ENCODE measurements at places on chromosomes 12 and 14. TPM values are rescaled to one million over a fixed set of nuclear protein-coding genes. Genes with fewer than 3 reads are reported as not detected.

GRCh38 chr12:21456291-21456780 is 18.9 kb downstream of the PYROXD1 start:
- H3K27ac ChIP-seq: no peak overlapping the region
- no peaks in the 10 kb centered on the region for H3K27me3 ChIP-seq
- H3K4me1 ChIP-seq: peaks cover 5% of the 10 kb centered on the region
- no peak overlapping the region for H3K4me3 ChIP-seq
- no peak for DNase-seq

- no peak overlapping the region for H3K27ac ChIP-seq
- H3K36me3 ChIP-seq: no peaks in the 10 kb centered on the region
- no peaks in the 10 kb centered on the region for H3K4me1 ChIP-seq
- no peak overlapping the region for H3K4me3 ChIP-seq
These were observed 1.9 kb upstream of the GPR33 start for GRCh38 chr14:31489691-31490090.

DNA sequence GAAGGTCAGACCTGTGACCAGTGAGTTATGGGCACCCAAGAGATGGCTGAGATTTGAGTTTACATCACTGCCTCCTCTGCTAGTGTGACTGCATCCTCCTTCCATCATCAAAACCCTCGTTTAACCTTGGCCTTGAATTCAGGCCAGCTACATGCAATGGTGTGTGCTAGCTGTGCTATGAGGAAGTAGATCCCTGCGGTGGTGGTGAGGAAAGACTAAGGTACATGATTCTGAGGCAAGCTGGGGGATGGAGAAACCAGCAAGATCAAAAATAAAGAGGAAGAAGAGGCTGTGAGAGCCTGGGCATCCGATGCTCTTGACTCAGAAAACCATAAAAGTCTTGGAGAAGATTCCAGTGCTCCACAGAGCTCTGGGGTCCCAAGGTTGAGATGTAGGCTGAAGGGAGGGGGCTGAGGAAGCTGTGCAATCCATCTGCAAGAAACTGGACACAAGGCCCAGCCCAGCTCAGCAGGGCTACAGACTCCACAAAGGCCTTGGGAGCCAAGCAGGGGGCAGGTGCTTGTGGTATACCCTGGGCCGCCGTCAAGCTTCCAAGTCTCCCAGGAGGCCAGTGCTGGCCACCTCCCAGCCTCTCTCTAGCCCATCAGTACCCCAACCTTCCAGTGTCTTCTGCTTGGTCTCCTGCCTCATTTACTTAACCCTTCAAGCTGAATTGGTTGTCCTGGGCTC is 774.8 kb downstream of the VRK1 start:
- H3K4me1 ChIP-seq: no peaks in the 10 kb centered on the region
- H3K27me3 ChIP-seq: no peaks in the 10 kb centered on the region
- H3K36me3 ChIP-seq: no peaks in the 10 kb centered on the region

GRCh38 chr12:95248604-95249360 is 31.2 kb downstream of the VEZT start:
- peaks cover 51% of the 10 kb centered on the region for H3K4me1 ChIP-seq
- peaks cover 23% of the 10 kb centered on the region for H3K36me3 ChIP-seq
- no peak overlapping the region for H3K4me3 ChIP-seq
- H3K27ac ChIP-seq: peak overlapping the region; percentile 23
- DNase-seq: peak; percentile 54

GRCh38 chr12:26871985-26872384 is 39.0 kb upstream of the ITPR2 start:
- no peaks in the 10 kb centered on the region for H3K27me3 ChIP-seq
- no peak overlapping the region for H3K27ac ChIP-seq
- H3K36me3 ChIP-seq: no peaks in the 10 kb centered on the region
- no peak for DNase-seq
- no peak overlapping the region for H3K4me3 ChIP-seq

The TAS2R19 gene
- total RNA-seq: 5.2 TPM

The KRR1 gene
- total RNA-seq: 75.3 TPM

DNA sequence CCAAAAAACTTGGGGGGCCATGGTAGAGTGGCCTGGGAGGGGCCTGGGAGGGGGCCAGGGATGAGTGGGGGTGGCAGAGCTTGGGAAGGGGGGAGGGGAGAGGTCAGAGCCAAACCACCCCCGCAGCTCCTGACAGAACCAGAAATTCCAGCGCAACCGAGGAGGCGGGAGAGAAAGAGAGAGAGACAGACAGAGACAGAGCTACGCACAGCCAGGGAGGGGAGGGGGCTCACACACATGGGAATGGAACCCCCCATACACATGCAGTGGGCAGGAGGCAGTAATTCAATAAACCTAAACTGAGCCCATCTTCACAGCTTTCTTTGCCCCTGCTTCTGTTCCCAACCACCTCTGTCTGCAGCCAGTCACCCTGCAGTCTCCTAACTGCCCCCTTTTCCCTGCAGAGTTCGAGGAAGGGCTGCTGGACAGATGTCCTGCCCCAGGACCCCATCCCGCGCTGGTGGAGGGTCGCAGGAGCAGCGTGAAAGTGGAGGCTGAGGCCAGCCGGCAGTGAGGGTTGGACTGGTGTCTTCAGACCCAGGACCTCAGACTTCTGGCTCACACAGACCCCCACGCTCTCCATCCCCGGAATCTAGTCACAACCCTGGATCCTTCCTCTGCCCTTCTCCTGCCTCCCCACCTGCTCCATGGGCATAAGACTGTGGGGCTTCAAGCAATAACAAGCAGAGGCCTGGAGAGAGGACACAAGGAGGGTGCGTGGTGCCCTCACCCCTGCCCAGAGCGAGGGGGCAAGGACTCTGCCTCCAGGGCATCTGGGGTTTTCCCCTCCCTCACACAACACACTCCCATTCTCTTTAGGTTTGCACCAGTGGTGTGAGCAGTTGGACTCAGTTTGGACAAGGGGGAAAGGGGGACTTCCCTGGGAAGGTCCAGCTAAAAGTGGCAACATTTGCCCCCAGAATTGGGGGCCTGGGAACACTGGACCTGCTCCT is 5.6 kb downstream of the NAB2 start:
- peaks cover 45% of the 10 kb centered on the region for H3K4me1 ChIP-seq
- H3K36me3 ChIP-seq: peaks cover 75% of the 10 kb centered on the region
- H3K27ac ChIP-seq: peak overlapping the region; percentile 91
- DNase-seq: no peak
- peak overlapping the region; percentile 2 for H3K4me3 ChIP-seq

DNA sequence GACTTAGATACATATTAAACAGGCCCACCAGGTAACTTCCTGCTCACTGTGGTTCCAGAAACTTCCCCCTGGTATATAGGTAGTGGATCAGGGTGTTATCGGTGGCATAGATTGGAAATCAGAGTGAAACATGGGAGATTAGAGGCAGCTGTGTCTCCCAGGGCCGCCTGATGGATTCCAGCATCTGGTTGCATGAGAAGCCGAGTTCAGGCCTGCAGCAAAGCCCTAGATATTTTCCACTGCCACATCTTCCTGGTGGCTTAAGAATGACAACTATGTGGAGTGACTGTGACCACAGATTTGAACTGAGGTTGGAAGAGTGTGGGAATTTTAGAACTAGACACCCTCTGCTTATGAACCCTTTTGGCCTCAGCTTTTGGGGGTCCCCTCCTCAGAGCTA is 184.8 kb upstream of the NTF3 start:
- no peaks in the 10 kb centered on the region for H3K4me1 ChIP-seq
- no peak overlapping the region for H3K4me3 ChIP-seq
- H3K36me3 ChIP-seq: no peaks in the 10 kb centered on the region
- H3K27ac ChIP-seq: no peak overlapping the region
- DNase-seq: no peak

The NPAS3 gene
- total RNA-seq: 15.6 TPM

The ZNF219 gene
- total RNA-seq: 78.0 TPM
